Hematopoietic multipotent progenitor cell treated with erythropoietin and hydrocortisone succinate and interleukin-3 and kit ligand, for 17 days (in vitro differentiated cells): ENCODE measurements at places on chromosomes 7 and 10.

GRCh38 chr7:22651534-22652243 lies 75.3 kb upstream of the IL6 start:
- DNase-seq = no peak

GRCh38 chr10:128036746-128037543 lies 89.3 kb downstream of the MKI67 start:
- no peak for DNase-seq

GRCh38 chr7:67496589-67496988 lies 500.0 kb downstream of the TYW1 start:
- DNase-seq = no peak

DNA sequence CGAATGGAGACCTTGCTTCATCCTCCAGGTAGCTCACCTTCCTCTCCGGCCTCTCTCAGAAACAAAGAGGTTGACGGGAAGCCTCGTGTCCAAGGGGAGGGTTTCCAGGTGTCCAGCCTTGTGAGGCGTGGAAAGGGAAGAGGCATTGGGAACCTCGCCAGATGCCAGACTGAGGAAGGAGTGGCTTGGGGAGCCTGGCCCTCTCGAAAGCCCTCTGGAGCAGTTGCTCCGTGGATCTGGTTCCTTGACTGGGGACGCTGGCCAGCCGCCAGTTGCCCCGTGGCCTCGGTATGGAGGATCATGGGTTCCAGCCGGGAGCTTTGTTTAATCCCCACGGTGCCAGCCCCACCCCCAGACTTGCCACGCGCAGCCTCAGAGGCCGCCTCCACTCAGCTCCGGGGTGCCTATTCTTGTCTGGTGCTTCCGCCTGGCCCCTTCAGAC lies 30.3 kb upstream of the SUN1 start:
- no peak for DNase-seq

- DNase-seq = no peak
Observed at GRCh38 chr7:7438851-7439250, 96.8 kb downstream of the COL28A1 start.

DNA sequence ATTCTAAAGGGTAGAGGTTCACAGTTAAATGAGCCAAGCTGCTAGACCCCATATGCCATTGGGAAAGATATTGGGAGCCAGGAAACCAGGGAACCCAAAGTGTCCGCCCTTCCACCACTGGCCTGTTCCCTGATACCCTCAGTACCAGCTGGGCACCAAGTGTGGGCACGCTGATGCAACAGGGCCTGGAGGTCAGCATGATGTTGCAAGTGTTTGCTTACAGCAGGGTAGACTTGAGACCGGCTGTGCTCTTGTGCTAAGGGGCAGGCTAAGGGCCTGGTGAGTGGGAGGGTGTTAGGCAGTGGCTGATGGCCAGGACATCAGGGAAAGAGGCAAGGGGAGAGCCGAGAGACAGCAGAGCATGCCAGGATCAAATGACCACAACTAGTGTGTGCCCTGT lies 21.0 kb upstream of the MYL7 start:
- no peak for DNase-seq

GRCh38 chr7:84729284-84729683 lies 457.6 kb downstream of the SEMA3D start:
- DNase-seq = no peak

GRCh38 chr10:79431891-79432831 lies 13.3 kb downstream of the ZCCHC24 start:
- no peak for DNase-seq

DNA sequence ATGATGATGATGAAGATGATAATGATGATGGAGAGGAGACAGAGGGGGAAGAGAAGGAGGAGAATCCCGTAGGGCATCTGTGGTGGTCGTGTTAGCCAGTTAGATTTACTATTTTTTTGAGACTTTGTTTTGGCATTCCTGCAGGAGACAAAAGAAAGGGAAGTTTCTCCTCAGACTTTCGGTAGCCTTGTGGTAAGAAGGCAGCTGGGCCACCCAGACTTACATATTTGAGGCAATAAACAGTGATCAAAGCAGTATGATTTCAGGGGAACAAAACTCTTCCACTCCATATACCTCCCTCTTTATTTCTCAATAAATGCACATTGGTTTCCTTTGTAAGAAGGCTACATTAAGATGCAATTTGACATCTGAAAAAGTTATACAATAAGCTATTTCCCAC lies 32.4 kb upstream of the BICC1 start:
- DNase-seq = no peak
